ENCODE measurements at places on chromosomes 13 and 19.
A peak's percentile ranks its signal among the peaks of the same experiment; 100 is the strongest.

- no peak overlapping the region for H3K4me3 ChIP-seq
- no peaks in the 10 kb centered on the region for H3K27me3 ChIP-seq
- H3K36me3 ChIP-seq = no peaks in the 10 kb centered on the region
- H3K4me1 ChIP-seq = no peaks in the 10 kb centered on the region
These were observed 15.9 kb upstream of the OLFM4 start for GRCh38 chr13:53012707-53013106.

- H3K36me3 ChIP-seq = no peaks in the 10 kb centered on the region
- no peak for DNase-seq
- H3K4me3 ChIP-seq = no peak overlapping the region
These were observed 7.0 kb upstream of the ZNF444 start for GRCh38 chr19:56133858-56134653.

- no peaks in the 10 kb centered on the region for H3K36me3 ChIP-seq
- no peak for DNase-seq
- no peak overlapping the region for H3K4me3 ChIP-seq
- no peaks in the 10 kb centered on the region for H3K27me3 ChIP-seq
These were observed 4.3 kb downstream of the GDF15 start for GRCh38 chr19:18390065-18390907.

DNA sequence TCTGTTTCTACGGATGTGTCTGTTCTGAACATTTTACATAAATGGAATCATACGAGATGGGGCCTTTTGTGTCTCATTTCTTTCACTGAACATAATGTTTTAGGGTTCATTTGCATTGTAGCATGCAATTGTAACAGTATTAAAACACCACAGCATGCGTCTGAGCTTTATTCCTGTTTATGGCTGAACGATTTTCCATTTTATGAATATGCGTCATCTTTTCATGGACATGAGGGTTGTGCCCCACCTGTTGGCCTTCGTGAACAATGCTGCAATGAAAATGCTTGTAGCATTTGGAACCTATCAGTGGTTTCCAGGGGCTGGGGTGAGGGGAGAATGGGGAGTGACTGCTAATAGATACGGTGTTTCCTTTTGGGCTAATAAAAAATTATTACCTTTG lies 5.1 kb downstream of the OR10H1 start:
- no peak overlapping the region for H3K27ac ChIP-seq
- no peaks in the 10 kb centered on the region for H3K4me1 ChIP-seq
- no peak overlapping the region for H3K4me3 ChIP-seq
- no peaks in the 10 kb centered on the region for H3K36me3 ChIP-seq
- DNase-seq = peak; percentile 14

DNA sequence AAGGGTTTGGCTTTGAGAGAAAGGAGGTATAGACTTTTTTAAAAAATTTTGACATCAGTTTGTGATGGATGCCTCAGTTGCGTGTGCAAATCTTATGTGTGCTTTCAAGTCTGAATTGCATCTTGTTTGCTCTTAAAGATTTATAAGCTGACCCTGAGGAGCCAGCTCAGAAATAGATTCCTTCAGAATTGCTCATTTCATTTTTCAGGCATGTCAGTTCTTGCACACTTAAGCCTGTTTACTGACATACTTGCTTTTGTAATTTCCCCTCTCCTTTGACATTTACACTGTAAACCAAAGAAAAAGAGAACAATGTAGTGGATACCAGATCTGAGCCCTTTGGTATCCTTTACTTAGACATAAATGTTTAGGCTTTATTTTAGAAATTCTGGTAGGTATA lies 87.6 kb downstream of the RNF17 start:
- DNase-seq = no peak
- no peaks in the 10 kb centered on the region for H3K27me3 ChIP-seq
- no peaks in the 10 kb centered on the region for H3K36me3 ChIP-seq
- H3K4me1 ChIP-seq = no peaks in the 10 kb centered on the region

GRCh38 chr19:38538793-38539528 lies 78.8 kb downstream of the MAP4K1 start:
- no peaks in the 10 kb centered on the region for H3K4me1 ChIP-seq
- H3K36me3 ChIP-seq = no peaks in the 10 kb centered on the region
- no peak overlapping the region for H3K27ac ChIP-seq
- no peak for DNase-seq
- no peaks in the 10 kb centered on the region for H3K27me3 ChIP-seq

DNA sequence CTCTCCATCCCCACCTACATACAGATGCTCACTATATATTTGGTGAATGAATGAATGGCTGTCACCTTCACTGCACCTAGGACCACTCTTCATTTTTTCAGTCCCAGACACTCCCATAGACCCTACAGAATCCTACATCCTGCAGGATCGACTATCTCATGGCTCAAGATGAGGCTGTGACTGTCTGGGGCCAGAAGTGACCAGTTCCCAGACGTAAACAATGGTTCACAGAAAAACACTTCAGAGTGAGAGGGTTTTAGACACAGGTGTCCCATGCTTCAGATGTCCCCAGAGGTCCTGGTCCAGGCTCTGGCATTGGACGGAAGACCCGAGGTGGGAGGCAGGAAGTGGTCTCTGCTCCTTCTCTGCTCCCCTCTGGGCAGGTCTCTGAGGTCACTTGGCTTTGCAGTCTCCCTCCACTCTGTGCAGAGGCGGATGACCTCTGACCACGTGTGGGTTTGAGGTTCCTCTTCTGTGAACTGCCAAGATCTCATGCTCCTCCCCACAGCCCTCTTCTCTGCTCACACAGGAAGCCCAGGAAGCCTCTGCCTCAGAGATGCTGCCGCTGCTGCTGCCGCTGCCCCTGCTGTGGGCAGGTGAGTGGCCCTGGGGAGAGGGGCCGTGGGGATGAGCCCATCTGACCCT lies 24.9 kb downstream of the SIGLEC7 start:
- no peak overlapping the region for H3K27ac ChIP-seq
- H3K36me3 ChIP-seq = no peaks in the 10 kb centered on the region
- no peaks in the 10 kb centered on the region for H3K27me3 ChIP-seq

DNA sequence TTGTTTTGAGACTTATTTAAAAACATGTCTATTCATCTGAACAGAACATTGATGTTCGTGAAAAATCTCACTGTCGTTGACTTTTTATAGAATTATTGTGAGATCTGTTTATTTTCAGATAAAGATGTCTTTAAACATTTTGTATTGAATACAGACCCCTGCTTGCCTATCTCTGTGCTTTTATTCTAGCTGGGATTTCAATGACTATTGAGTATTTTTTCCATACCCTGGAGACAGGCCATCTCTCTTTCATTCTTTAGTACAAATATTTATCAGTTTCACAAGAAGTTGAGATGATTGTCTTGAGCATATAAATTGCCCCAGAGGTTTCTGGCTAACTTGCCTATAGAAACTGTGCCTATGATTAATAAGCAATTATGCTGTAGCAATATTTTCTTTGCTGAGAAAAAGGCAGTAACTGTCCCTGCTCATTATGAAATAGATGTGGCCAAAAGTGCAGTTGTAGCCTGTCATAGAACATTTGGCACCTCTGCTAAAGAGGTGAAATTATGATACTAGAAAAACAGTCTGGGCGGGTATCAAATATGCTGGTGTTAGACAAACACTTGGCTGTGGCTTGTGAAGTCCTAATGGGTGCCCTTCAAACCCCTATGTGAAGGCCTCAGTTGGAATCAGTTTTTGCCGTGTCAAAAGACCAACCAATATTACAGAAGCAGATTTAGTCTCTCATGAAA lies 360.6 kb downstream of the HS6ST3 start:
- H3K27ac ChIP-seq = no peak overlapping the region
- no peak overlapping the region for H3K4me3 ChIP-seq
- H3K4me1 ChIP-seq = no peaks in the 10 kb centered on the region
- no peaks in the 10 kb centered on the region for H3K27me3 ChIP-seq

GRCh38 chr19:8206147-8207087 lies 2.8 kb upstream of the CERS4 start:
- DNase-seq = no peak
- no peaks in the 10 kb centered on the region for H3K36me3 ChIP-seq
- no peak overlapping the region for H3K4me3 ChIP-seq

DNA sequence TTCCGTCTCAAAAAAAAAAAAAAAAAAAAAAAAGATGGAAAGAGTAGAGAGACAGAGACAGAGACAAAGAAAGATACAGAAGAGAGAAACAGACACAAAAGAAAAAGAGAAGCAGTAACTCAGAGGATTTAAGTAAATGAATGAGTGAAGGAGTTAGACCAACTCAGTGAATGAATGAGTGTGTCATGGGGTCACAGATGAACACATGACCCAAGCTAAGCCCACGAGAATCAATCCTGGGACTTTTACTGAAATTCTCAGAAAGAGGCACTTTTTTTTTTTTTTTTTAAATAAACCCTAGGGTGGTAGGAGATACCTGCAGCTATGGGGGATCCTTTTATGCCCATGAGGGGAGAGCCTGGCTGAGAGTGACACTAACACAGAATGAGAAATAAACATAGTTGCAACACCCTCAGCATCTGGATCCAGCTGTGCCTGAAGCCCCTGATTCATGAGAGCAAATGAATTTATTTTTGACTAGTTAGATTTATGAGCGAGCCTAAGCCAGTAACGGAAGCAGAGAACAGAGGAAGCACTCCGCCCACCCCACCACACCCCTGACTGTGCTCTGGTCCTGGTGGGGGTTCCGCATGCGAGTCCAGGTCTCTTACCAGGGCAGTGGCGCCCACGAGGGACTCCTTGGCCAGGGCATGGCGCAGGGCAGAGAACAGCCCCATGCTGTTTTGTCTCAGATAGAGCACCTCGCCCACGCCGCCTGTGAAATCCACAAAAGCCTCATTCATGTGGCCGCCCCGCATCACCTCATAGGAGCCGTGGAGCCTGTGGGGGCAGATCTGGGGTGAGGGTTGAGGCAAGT lies 4.6 kb downstream of the CAPN12 start:
- H3K27ac ChIP-seq = peak overlapping the region; percentile 60
- H3K4me1 ChIP-seq = no peaks in the 10 kb centered on the region
- H3K4me3 ChIP-seq = no peak overlapping the region
- no peaks in the 10 kb centered on the region for H3K27me3 ChIP-seq

DNA sequence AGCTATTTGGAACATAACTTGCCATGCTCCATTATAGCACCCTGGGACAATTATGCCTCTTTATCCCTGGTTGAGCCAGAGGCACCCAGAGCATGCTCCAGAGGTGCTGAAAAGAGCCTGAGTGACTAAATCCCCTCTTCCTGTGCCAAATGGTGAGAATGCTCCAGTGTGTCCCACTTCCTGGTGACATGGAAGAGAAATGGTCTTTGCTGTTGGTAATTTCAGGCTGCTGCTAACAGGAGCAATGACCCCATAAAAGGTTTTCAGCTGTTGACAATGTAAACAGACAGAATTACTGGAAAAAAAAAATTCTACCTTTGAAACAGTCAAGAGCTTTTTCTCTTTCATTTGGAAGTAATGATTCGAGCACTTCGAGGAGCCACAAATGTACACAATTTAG lies 341.8 kb downstream of the FGF9 start:
- no peaks in the 10 kb centered on the region for H3K4me1 ChIP-seq
- DNase-seq = no peak
- H3K36me3 ChIP-seq = no peaks in the 10 kb centered on the region
- no peaks in the 10 kb centered on the region for H3K27me3 ChIP-seq
- no peak overlapping the region for H3K4me3 ChIP-seq

- H3K27ac ChIP-seq = no peak overlapping the region
- no peaks in the 10 kb centered on the region for H3K36me3 ChIP-seq
- H3K27me3 ChIP-seq = no peaks in the 10 kb centered on the region
- no peak overlapping the region for H3K4me3 ChIP-seq
- no peak for DNase-seq
These were observed 265.8 kb downstream of the OXGR1 start for GRCh38 chr13:96728463-96728862.

- H3K36me3 ChIP-seq = no peaks in the 10 kb centered on the region
- peaks cover 45% of the 10 kb centered on the region for H3K4me1 ChIP-seq
- peak overlapping the region; percentile 88 for H3K27ac ChIP-seq
- peak overlapping the region; percentile 51 for H3K4me3 ChIP-seq
- DNase-seq = no peak
- peaks cover 4% of the 10 kb centered on the region for H3K27me3 ChIP-seq
These were observed 506 bp upstream of the GAS6 start for GRCh38 chr13:113864273-113864890.

DNA sequence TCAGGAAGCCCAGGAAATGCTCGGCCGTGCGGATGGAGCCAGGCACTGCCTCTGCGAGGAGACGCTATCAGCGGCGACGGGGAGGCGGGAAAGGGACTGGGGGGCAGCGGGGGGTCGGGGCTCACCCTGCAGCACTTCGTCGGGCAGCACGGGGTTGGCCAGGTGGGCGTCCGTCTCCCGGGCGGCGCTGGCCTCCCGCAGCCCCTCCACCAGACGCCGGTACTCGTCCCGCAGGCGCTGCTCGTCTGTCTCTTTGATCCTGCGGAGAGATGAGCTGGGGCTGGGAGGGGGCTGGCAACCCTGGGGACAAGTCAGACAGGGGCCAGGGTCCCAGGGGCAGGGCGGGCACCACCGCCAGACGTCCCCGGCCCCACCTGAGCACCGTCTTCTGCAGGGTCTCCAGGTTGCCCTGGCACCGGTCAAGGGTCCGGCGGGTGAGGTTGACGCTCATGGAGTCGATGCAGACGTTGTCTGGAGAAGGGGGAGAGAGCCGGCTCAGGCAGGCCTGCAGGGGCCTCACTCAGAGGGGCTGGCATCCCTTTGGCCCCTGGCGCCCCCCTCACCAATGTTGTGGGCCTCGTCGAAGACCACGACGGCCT lies 6.4 kb downstream of the ERCC2 start:
- peaks cover 75% of the 10 kb centered on the region for H3K36me3 ChIP-seq
- no peak overlapping the region for H3K4me3 ChIP-seq
- H3K27ac ChIP-seq = no peak overlapping the region
- H3K27me3 ChIP-seq = no peaks in the 10 kb centered on the region

DNA sequence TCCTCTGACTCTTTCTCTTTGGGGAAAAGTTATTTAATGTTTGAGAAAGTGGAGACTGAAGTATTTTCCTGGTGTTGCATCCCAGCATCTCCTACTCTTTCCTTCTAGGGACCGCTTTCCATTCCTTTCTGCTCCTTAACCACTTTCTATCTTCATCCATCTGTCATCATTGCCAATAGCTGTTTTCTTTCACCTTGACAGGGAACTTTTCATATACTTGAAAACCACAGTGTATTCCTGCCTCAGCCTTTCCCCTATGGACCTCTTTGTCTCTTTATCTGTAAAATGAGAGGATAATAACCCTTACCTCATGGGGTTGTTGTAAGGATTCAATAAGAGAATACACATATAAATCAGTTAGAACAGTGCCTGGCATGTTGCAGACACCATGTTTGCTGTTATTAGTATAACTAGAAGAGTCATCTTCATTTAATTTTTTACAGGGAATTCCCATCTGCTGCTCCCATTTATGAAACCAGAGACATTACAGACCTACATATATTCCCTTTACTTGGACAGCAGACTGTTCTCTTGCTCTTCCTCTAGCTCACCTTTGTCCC lies 31.8 kb downstream of the LCP1 start:
- H3K36me3 ChIP-seq = no peaks in the 10 kb centered on the region
- H3K4me3 ChIP-seq = no peak overlapping the region
- no peaks in the 10 kb centered on the region for H3K4me1 ChIP-seq
- no peak overlapping the region for H3K27ac ChIP-seq
- no peaks in the 10 kb centered on the region for H3K27me3 ChIP-seq

DNA sequence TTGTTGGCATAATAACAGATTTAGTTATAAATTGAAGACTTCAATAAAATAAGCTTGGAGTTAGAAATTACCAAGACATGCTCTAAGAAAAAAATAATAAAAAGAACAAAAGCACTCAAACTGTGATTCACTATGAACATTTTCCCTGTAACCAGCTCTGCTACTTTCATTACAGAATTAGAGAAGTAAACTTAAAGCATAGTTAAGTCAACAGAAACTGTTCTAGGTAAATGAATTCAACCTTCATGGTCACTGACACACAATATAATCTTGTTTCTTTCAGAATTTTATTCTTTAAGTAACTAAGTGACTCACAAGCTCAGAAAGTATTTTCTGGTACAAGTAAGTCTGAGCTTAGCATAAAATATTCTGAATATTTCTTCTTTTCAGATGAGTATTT lies 136.3 kb downstream of the KLF5 start:
- H3K27ac ChIP-seq = no peak overlapping the region
- no peak overlapping the region for H3K4me3 ChIP-seq
- no peaks in the 10 kb centered on the region for H3K4me1 ChIP-seq
